ENCODE measurements at places on chromosomes 4 and X.

GRCh38 chrX:1528186-1528883 is 8.7 kb downstream of the P2RY8 start:
- H3K27ac ChIP-seq = no peak overlapping the region
- no peak overlapping the region for H3K4me3 ChIP-seq
- DNase-seq = peak; percentile 30
- no peaks in the 10 kb centered on the region for H3K4me1 ChIP-seq

DNA sequence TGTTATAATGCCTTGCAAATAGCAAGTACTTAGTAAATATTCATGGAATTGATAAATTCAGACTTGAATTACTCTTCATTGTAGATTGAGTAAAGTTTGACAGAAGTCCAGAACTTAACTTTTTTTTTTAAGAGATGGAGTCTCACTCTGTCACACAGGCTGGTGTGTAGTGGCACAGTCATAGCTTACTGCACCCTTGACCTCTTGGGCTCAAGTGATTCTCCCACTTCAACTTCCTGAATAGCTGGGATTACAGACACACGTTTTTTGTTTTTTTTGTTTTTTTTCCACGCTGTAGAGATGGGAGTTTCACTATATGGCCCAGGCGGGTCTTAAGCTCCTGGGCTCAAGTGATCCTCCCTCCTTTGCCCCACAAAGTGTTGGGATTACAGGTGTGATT is 32.1 kb downstream of the UBE2K start:
- no peaks in the 10 kb centered on the region for H3K4me1 ChIP-seq
- DNase-seq = no peak
- no peak overlapping the region for H3K4me3 ChIP-seq
- H3K27ac ChIP-seq = no peak overlapping the region

DNA sequence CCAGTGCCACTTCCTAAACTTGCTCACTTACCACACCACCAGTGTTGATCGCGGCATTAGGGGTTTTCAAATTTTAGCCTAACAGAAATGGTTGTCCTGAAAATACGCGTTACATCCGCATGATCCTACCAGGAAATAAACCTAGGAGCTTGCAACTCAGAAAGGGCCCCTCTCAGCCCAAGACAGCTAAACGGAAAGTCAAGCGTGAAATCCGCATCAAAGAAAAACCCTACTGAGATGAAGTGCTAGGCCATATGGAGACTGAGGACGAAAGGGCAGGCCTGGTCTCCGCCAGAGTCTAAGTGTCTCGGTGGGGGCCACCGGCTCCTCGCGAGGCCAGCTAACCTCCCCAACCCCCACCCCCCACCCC is 626 bp downstream of the YTHDC1 start:
- DNase-seq = no peak
- peak overlapping the region; percentile 96 for H3K27ac ChIP-seq
- H3K4me1 ChIP-seq = peaks cover 2% of the 10 kb centered on the region

DNA sequence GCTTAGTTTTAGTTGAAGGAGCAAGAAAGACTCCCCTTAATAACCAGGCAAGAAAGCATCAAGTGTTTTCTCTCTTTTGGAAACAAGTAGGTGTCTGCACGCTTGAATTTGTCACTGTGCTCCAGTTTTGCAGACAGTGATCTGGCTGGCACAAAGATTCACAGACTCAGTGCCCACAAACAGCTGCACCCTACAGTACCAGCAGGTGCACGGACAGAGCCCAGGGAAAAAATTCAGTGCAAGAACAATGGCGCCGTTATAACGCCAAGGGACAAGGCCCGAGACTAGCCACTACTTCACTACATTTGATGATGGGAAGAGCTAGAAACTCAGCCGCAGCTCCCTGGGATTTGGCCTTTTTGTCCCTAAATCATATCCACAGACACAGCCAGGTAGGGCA is 56.0 kb downstream of the ZNF827 start:
- H3K27me3 ChIP-seq = no peaks in the 10 kb centered on the region
- H3K36me3 ChIP-seq = peaks cover 6% of the 10 kb centered on the region
- H3K4me3 ChIP-seq = no peak overlapping the region

GRCh38 chrX:16573781-16574180 is 76.2 kb upstream of the S100G start:
- no peaks in the 10 kb centered on the region for H3K27me3 ChIP-seq
- H3K27ac ChIP-seq = no peak overlapping the region
- no peak for DNase-seq

- no peak overlapping the region for H3K27ac ChIP-seq
- no peak overlapping the region for H3K4me3 ChIP-seq
- no peaks in the 10 kb centered on the region for H3K4me1 ChIP-seq
- no peak for DNase-seq
- no peaks in the 10 kb centered on the region for H3K27me3 ChIP-seq
Observed at GRCh38 chr4:130705023-130705422, 1609.1 kb downstream of the C4orf33 start.

- no peaks in the 10 kb centered on the region for H3K4me1 ChIP-seq
- no peak for DNase-seq
- no peaks in the 10 kb centered on the region for H3K36me3 ChIP-seq
- no peak overlapping the region for H3K27ac ChIP-seq
- H3K4me3 ChIP-seq = peak overlapping the region; percentile 25
Observed at GRCh38 chrX:52261125-52261462, 76.4 kb downstream of the MAGED4 start.

- H3K27ac ChIP-seq = no peak overlapping the region
- no peak overlapping the region for H3K4me3 ChIP-seq
- H3K36me3 ChIP-seq = no peaks in the 10 kb centered on the region
- DNase-seq = no peak
- no peaks in the 10 kb centered on the region for H3K4me1 ChIP-seq
Observed at GRCh38 chrX:30141966-30142365, 73.4 kb upstream of the MAGEB2 start.

All from H1 (cell line).